ENCODE measurements at places on chromosomes 6 and 20. TPM values are rescaled to one million over a fixed set of nuclear protein-coding genes. Genes with fewer than 3 reads are reported as not detected.

- DNase-seq: no peak
These were observed 15.7 kb downstream of the CPNE5 start for GRCh38 chr6:36823421-36824096.

GRCh38 chr6:31768363-31769257 is 6.2 kb downstream of the SAPCD1 start:
- no peak for DNase-seq

DNA sequence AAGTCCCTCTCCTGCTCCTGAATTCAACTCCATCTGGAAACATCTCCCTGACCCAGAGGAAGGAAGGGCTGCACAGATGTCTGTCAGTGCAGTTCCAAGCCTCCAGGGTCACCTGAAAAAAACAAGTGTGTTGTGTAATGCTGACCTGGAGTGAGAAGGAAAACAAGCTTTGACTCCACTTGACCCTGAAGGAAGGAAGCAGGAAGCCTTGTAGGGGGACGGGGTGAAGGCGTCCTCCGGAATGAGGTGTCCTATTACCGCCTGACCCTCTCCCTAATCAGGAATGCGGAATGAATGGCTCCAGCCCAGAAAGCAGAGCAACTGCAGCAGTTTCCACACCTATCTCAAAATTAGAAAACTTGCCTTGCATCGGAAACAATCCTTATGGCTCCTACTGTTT is 13.9 kb upstream of the ADGRF5 start:
- no peak for DNase-seq

GRCh38 chr6:80528115-80528514 is 421.6 kb downstream of the BCKDHB start:
- no peak for DNase-seq

RIMS1 gene
- 0.75 TPM for polyA plus RNA-seq

BHLHE23 gene
- polyA plus RNA-seq: not detected

SOBP gene
- polyA plus RNA-seq: 16.5 TPM

DNA sequence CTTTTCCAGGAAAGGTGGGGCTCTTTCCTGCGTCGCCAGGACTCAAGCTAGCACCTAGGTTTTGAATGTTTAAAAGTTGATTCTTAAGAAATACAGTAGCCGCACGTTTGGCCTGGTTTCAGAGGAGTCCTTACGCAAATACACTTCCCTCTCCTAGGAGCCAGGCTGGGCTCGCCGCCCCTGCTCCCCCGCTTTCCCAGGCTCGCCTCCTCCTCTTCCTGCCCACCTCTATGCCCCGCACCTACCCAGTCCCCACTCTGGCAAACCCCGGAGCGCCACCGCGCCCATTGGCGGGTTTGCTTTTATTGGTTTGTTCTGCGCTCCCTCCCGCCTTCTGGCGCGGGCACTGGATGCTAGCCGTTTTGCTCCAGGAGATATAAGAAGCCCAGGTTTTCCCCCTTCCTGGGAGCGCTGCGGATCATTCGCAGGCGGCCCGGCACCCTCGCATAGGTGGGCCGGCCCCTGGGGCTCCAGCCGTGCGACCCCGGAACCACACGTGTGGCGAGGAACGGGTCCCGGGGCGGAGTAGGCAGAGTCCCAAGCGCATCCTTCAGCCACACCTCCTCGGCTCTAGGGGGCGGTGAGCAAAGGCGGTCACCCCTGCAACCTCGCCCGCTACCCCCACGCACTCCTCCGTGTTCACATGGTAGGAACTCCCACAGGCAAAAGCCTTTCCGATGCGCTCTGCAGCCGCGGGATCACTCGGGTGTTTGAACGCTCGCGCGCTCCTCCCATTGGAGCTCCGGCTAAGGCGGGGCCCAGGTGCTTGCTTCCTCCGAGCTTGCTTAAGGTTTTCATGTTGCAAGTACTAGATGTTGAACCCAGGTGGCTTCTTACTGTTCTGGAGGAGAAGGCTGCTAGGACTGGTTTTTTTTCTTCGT is 119.0 kb downstream of the RTN4IP1 start:
- no peak for DNase-seq

THBD gene
- 4.8 TPM for polyA plus RNA-seq

DNA sequence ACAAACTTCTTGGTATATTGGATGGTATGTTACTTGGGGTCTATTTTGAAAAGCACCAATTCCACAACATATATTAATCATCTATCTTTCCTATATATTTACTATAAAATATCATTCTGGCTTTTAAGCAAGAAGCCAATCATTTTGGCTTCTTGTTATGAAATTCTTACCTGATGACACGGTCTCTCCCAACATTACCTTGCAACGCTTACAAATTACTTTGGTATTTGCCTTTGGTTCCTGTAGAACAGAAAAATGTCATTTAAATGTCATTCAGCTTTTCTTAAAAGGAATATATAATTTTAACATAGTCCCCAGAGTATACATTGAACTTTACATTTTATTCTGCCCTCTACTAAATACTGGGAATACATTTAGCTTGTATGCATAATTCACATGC is 27.4 kb downstream of the UBE3D start:
- no peak for DNase-seq

SAMD5 gene
- polyA plus RNA-seq: 1.7 TPM

GRCh38 chr6:168037242-168037641 is 39.8 kb downstream of the KIF25 start:
- no peak for DNase-seq

HSPA12B gene
- polyA plus RNA-seq: 21.4 TPM

DNA sequence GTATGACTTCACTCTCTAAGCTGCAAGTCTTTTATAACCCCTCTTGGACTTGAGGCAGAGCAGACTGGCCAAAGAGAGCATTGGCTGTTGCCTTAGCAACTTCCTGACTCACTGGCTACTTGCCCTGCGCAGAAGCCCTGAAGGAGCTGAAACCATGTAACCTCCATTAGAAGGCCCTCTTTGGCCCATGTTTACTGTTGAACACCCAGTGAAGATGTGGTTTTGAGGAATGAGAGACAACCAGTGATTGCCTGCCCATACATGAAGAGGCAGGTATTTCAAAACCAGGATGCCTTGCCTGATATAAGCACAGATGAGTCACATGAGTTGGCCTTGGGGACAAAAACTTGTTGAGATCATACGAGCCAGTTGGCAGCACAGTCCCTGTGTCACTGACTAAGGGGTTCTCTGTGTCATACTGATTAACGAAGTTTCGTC is 182.5 kb downstream of the EDN1 start:
- DNase-seq: peak; percentile 6

GRCh38 chr6:31683591-31683990 is 2.7 kb upstream of the LY6G5C start:
- DNase-seq: no peak

SLC32A1 gene
- polyA plus RNA-seq: not detected

DNA sequence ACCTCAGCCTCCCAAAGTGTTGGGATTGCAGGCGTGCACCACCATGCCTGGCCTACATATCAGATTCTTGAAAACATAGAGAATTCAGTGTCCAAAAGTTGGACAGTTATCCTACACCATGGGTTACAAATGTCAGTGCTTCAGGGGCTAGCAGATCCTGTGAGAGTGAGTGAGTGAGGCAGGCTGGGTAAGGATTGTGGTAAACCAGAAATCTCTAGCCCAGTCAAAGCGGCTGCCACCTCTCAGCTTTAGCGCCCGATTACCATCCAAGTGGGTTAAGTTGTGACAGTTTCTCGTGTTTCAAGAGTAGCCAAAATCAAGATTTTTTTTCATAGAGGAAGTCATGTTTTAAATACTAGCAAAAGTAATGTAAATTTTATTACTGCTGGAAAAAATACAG is 21.9 kb upstream of the CSE1L start:
- DNase-seq: no peak

GRCh38 chr20:19785983-19786285 is 27.9 kb downstream of the RIN2 start:
- DNase-seq: no peak

EYS gene
- 0.47 TPM for polyA plus RNA-seq

L3MBTL3 gene
- 5.1 TPM for polyA plus RNA-seq

GRCh38 chr6:118652051-118652615 is 742 bp upstream of the CEP85L start:
- no peak for DNase-seq

OR2B2 gene
- polyA plus RNA-seq: not detected

DNA sequence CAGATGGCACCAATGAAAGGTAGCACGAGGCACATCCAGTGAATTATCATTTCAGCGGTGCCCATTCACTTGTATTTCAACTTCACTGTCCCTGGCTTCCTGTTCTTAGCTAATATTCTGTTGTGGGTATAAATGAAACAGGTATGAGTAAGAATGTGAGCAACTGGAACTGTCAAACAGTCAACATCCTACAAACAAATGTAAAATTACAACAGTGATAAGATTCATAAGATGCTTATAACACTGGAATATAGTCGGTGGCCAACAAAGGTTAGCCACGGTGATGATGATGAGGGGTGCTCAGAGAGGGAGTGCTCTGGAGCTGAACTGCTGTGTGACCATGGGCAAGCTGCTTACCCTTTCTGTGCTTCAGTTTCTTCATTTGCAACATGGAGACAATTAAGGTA is 74.9 kb upstream of the TOX2 start:
- DNase-seq: no peak

Measured in forelimb muscle (tissue), 1 donor.